ENCODE measurements at places on chromosomes 2 and 18. TPM values are rescaled to one million over a fixed set of nuclear protein-coding genes. Genes with fewer than 3 reads are reported as not detected.

- no peaks in the 10 kb centered on the region for H3K27me3 ChIP-seq
- no peak overlapping the region for H3K27ac ChIP-seq
- DNase-seq, result no peak
- no peaks in the 10 kb centered on the region for H3K4me1 ChIP-seq
Observed at GRCh38 chr2:167608487-167608886, 638.9 kb downstream of the STK39 start.

GRCh38 chr2:157746234-157746950 lies 117.7 kb upstream of the ACVR1C start:
- H3K4me1 ChIP-seq, result no peaks in the 10 kb centered on the region
- no peak overlapping the region for H3K4me3 ChIP-seq
- H3K27me3 ChIP-seq, result no peaks in the 10 kb centered on the region
- no peak overlapping the region for H3K27ac ChIP-seq
- H3K36me3 ChIP-seq, result no peaks in the 10 kb centered on the region

- no peak overlapping the region for H3K27ac ChIP-seq
- no peak overlapping the region for H3K4me3 ChIP-seq
- no peak for DNase-seq
- H3K27me3 ChIP-seq, result no peaks in the 10 kb centered on the region
- no peaks in the 10 kb centered on the region for H3K36me3 ChIP-seq
- no peaks in the 10 kb centered on the region for H3K4me1 ChIP-seq
Observed at GRCh38 chr2:124698979-124699565, 674.0 kb downstream of the CNTNAP5 start.

GRCh38 chr18:52829876-52830405 lies 489.9 kb downstream of the DCC start:
- H3K27me3 ChIP-seq, result no peaks in the 10 kb centered on the region
- no peak overlapping the region for H3K27ac ChIP-seq
- no peak overlapping the region for H3K4me3 ChIP-seq
- H3K36me3 ChIP-seq, result no peaks in the 10 kb centered on the region

MAT2A gene
- 547 TPM for total RNA-seq

TTC27 gene
- 24.7 TPM for total RNA-seq

DNA sequence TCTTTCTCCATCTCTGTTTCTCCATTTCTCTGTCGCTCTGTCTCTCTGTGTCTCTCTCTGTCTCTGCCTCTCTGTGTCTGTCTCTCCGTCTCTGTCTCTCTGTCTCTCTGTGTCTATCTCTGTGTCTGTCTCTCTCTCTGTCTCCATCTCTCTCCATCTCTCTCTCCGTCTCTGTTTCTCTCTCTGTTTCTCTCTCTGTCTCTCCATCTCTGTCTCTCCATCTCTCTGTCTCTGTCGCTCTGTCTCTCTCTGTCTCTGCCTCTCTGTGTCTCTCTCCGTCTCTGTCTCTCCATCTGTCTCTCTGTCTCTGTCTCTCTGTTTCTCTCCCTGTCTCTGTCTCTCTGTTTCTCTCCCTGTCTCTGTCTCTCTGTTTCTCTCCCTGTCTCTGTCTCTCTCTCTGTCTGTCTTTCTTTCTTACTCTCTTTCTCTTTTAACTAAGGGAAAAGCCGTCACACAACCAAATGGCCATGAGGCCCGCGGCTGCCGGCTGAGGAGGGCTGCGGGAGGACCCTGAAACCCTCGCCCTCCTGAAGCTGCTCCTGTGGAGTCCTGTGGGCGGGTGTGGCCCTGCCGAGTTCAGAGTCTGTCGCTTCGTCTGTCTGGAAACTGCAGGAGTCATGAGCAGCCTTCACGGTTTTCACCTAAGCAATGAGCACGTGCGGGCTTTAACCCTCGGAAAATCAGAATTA lies 29.3 kb downstream of the NFATC1 start:
- no peak for DNase-seq
- H3K36me3 ChIP-seq, result no peaks in the 10 kb centered on the region
- H3K27me3 ChIP-seq, result no peaks in the 10 kb centered on the region
- no peak overlapping the region for H3K27ac ChIP-seq
- H3K4me1 ChIP-seq, result no peaks in the 10 kb centered on the region

MAP3K19 gene
- total RNA-seq, result not detected

DNA sequence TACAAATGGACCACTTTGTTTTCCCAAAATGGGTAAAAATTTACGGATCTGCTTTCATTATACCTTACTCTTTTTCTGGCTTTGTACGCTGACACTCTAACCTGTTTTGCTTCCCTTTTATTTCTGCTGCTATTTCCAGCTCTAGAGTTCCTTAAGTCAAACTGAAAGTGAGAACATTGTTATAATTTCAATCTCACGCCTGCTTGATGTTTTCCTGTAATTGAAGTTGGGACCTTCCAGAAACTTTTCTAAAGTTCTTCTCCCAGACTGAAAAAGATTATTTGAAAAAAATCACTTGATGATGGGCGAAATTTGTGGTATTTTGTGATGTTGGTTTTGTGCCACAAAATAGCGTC lies 1.8 kb downstream of the GLS start:
- no peak for DNase-seq
- peaks cover 27% of the 10 kb centered on the region for H3K4me1 ChIP-seq
- H3K27ac ChIP-seq, result peak overlapping the region; percentile 88

ADAM23 gene
- total RNA-seq, result 0.18 TPM

DNAJC5G gene
- not detected for total RNA-seq

GRCh38 chr2:18753722-18754121 lies 164.4 kb upstream of the NT5C1B start:
- H3K27me3 ChIP-seq, result no peaks in the 10 kb centered on the region
- no peaks in the 10 kb centered on the region for H3K36me3 ChIP-seq
- DNase-seq, result no peak
- H3K27ac ChIP-seq, result no peak overlapping the region
- H3K4me1 ChIP-seq, result 0 out of 2 replicates have a peak, but pooled peaks cover 9% of the 10 kb centered on the region

MBP gene
- total RNA-seq, result 88.8 TPM

DNA sequence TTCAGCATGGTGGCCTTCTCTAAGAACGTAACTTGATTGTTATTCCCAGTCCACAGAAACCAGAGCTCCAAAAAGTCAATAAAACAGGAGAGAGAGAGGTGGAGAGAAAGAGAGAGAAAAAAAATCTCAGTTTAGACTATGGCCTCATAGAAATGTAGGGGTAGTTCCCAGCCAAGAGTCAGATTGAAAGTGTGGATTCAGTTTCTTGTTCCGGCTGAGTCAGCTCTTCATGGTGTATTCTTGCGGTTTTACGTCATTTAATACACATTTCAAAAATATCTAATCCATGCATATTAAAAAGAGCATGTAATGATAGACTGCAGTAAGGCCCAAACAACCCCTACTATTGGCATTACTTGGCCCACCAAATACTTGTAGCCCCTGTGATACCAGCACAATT lies 303.9 kb downstream of the ETAA1 start:
- H3K36me3 ChIP-seq, result no peaks in the 10 kb centered on the region
- H3K27me3 ChIP-seq, result no peaks in the 10 kb centered on the region
- H3K4me3 ChIP-seq, result no peak overlapping the region
- H3K4me1 ChIP-seq, result no peaks in the 10 kb centered on the region
- DNase-seq, result no peak

SCRN3 gene
- 16.2 TPM for total RNA-seq

CD207 gene
- not detected for total RNA-seq

PLEK gene
- 0.13 TPM for total RNA-seq

- no peaks in the 10 kb centered on the region for H3K27me3 ChIP-seq
- H3K27ac ChIP-seq, result no peak overlapping the region
- no peaks in the 10 kb centered on the region for H3K36me3 ChIP-seq
- DNase-seq, result no peak
- H3K4me3 ChIP-seq, result no peak overlapping the region
Observed at GRCh38 chr2:40371525-40372282, 80.2 kb downstream of the SLC8A1 start.

DNA sequence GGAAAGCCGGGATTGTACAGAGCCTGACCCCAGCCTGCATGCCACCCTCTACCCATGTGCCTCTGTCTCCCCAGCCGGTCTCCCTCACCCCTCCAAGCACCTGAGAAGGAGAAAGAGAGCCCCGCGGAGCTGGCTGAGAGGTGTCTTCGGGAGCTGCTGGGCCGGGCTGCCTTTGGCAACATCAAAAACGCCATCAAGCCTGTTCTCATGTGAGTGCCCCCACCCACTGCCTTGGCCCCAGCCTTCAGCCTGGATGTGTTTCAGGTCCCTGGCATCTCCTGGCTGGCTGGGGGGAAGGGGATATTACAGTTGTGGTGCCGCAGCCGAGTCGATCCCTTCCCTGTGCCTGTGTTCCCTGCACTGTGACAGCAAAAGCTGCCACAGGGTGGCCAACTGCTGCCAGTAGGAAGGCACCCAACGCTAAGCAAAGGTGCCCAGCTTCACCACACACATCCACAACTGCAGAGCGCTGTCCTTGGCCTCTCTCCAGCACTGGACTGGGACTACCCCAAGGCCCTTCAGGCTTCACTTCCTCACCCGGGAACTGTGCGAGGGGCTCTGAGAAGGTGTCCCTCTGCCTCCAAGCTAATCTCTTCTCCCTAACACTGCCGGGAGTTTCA lies 38.4 kb downstream of the POMC start:
- DNase-seq, result no peak
- no peaks in the 10 kb centered on the region for H3K27me3 ChIP-seq
- no peak overlapping the region for H3K4me3 ChIP-seq
- no peaks in the 10 kb centered on the region for H3K36me3 ChIP-seq

MROH2A gene
- total RNA-seq, result not detected

IL1R1 gene
- total RNA-seq, result 7.1 TPM

DNA sequence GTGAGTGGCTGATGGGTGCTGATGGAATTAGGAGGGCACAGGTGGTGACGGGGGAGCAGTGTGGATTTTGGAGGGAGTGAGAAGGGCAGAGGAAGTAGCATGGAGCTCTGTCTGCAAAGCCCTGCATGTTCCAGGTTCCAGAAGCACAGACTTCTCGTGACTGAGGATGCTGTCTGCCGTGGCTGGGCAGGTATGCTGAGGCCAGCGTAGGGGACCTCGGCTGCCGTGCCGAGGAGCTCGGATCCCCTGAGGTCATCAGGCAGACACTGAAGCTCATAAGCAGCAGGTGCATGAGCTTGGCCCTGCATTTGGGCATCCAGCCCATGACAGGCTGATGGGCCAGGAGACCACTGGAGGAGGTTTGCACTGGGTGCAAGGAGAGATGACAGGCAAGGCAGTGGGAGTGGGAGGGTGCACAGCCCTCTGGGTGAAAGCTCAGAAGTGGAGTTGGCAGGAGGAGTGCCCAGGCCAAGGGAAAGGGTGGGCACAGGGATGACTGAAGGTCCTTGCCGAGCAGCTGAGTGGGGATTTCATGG lies 215.3 kb downstream of the SH3RF3 start:
- DNase-seq, result no peak
- no peaks in the 10 kb centered on the region for H3K27me3 ChIP-seq
- H3K4me1 ChIP-seq, result no peaks in the 10 kb centered on the region

HOXD4 gene
- 1.4 TPM for total RNA-seq

DNA sequence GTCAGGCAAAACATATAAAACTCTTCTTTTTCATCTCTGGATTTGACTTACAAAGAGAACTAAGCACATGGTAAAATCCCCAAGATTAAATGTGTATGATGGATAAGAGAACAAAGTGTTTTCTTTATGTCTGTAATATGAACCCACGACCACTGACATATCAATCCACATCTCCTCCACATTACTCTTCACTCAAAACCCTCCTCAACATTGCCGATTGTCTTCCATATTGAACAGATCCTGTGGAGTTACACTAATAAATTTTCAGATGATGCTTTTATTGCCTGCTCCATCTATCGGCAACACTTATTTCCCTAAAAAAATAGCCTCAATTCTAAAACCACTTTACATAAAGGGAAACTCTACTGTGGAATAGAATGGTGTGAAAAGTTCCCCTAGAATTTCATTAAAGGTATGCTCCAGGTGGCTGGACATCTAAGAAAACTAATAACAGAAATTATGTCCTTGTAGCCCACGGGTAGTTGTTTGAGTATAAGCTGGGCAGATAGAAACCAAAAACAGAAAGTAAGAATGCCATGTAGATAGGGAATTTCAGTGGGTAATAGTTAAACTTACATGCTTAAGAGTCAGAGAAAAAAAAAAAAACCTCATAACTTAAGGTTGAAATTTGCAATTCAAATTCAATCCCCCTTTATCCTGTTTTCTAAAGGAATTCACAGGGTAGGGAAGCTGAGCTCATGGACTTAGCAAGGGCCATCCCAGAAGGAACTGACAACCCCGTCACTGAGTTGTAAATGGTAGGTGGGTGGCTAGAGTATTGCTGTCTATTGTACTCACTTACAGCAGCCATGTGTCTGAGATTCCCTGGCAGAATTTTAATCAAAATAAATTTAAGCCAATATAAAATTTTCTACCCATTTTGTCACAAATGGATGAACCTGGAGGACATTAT lies 305.4 kb upstream of the LYPD1 start:
- no peak overlapping the region for H3K27ac ChIP-seq
- H3K4me3 ChIP-seq, result no peak overlapping the region
- no peaks in the 10 kb centered on the region for H3K36me3 ChIP-seq
- no peak for DNase-seq

- no peak overlapping the region for H3K27ac ChIP-seq
- H3K27me3 ChIP-seq, result no peaks in the 10 kb centered on the region
- H3K4me1 ChIP-seq, result no peaks in the 10 kb centered on the region
Observed at GRCh38 chr2:187307606-187308005, 140.4 kb downstream of the CALCRL start.

RSAD2 gene
- total RNA-seq, result 0.44 TPM

- H3K27ac ChIP-seq, result no peak overlapping the region
- no peak for DNase-seq
- no peaks in the 10 kb centered on the region for H3K27me3 ChIP-seq
- no peak overlapping the region for H3K4me3 ChIP-seq
- H3K36me3 ChIP-seq, result no peaks in the 10 kb centered on the region
Observed at GRCh38 chr2:163527381-163527780, 208.4 kb downstream of the FIGN start.

OR6B2 gene
- not detected for total RNA-seq

DNA sequence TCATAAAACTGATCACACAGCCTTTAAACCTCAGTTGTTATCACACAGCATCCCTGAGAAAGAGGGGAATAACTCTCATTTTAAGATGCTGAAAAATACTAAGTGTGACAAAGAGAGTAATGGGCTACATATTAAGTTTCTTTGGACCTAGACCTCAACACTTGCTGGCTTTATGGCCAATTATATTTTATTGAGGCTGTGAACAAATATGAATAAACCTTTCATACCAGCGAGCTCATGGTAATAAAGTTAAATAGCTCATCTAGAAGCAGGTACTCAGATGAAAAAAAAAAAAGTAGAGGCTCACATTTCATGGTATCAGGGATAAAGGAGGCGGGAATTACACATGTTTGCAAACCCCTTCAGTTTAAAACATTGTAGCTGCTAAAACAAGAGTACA lies 75.7 kb downstream of the DOCK10 start:
- H3K4me3 ChIP-seq, result no peak overlapping the region
- DNase-seq, result no peak
- H3K4me1 ChIP-seq, result no peaks in the 10 kb centered on the region
- no peak overlapping the region for H3K27ac ChIP-seq
- H3K27me3 ChIP-seq, result no peaks in the 10 kb centered on the region
- no peaks in the 10 kb centered on the region for H3K36me3 ChIP-seq

DNA sequence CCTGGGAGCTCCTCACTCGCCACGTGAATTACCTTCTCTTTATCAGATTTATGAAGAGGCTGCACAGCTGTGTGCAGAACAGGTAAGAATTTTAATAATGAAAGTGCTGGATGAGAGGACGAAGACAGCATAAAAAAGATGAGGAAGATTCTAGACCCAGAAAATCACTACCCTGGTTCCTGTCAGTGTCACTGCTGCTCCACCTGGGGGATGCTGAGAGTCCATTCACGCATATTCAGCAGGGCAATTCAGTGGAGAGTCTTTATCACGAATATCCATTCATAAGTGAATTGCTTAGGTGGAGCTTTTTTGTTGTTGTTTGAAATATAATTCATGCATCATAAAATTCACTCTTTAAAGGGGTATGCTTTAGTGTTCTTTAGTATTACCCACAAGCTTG lies 52.0 kb downstream of the MRPL33 start:
- no peak overlapping the region for H3K4me3 ChIP-seq
- H3K36me3 ChIP-seq, result no peaks in the 10 kb centered on the region
- DNase-seq, result no peak
- no peaks in the 10 kb centered on the region for H3K27me3 ChIP-seq
